ENCODE measurements at places on chromosomes 7 and 10. TPM values are rescaled to one million over a fixed set of nuclear protein-coding genes. Genes with fewer than 3 reads are reported as not detected.

The CTAGE8 gene
- 2.5 TPM for total RNA-seq

The HMX2 gene
- total RNA-seq: not detected

The CPVL gene
- total RNA-seq: 19.9 TPM

The CABCOCO1 gene
- 2.1 TPM for total RNA-seq

The HOXA10 gene
- not detected for total RNA-seq

The MBLAC1 gene
- total RNA-seq: 4.2 TPM

The SLC35G1 gene
- total RNA-seq: 3.4 TPM

The ANKRD30A gene
- total RNA-seq: not detected

The FAM25G gene
- total RNA-seq: not detected

The TMEM213 gene
- total RNA-seq: not detected

The TBX20 gene
- not detected for total RNA-seq

The BMPR1A gene
- total RNA-seq: 30.1 TPM

The SAMD9L gene
- 43.1 TPM for total RNA-seq

The ACTL6B gene
- not detected for total RNA-seq

The UTF1 gene
- total RNA-seq: not detected

The PTF1A gene
- not detected for total RNA-seq

The SH2B2 gene
- 6.3 TPM for total RNA-seq

The PAX2 gene
- total RNA-seq: not detected

The IGFBP1 gene
- total RNA-seq: not detected

The SPDYE2B gene
- not detected for total RNA-seq

The SPDYE8 gene
- not detected for total RNA-seq

The FIS1 gene
- 192 TPM for total RNA-seq

The VAX1 gene
- total RNA-seq: not detected

The AUTS2 gene
- 64.0 TPM for total RNA-seq

The ZNF655 gene
- 57.3 TPM for total RNA-seq

The OPN1SW gene
- total RNA-seq: not detected

The TMEM254 gene
- total RNA-seq: 5.7 TPM

The NCF1 gene
- 17.9 TPM for total RNA-seq

The TSPAN13 gene
- 176 TPM for total RNA-seq

The SPRN gene
- not detected for total RNA-seq

Measured in upper lobe of left lung (tissue), 6 donors.